Neural progenitor cell (in vitro differentiated cells): ENCODE measurements at places on chromosomes 5 and 9. TPM values are rescaled to one million over a fixed set of nuclear protein-coding genes. Genes with fewer than 3 reads are reported as not detected.

Gene IL33
- total RNA-seq, result not detected in 2 replicates

Gene ROR2
- total RNA-seq, result 20.1 and 32.7 TPM in 2 replicates

DNA sequence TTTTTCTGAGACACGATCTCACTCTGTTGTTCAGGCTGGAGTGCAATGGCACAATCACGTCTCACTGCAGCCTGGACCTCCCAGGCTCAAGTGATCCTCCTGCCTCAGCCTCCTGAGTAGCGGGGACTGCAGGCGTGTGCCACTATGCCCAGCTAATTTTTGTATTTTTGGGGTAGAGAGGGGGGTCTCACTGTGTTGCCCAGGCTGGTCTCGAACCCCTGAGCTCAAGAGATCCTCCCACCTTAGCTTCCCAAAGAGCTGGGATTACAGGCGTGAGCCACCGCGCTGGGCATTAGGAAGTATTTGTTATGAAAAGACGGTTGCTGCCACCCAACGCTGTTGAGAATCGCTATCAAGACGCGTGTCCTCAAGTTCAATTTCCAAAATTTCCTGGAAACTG, 180.9 kb upstream of the TBCA start:
- H3K27me3 ChIP-seq, result peaks cover 97% of the 10 kb centered on the region
- no peak overlapping the region for H3K27ac ChIP-seq
- H3K4me3 ChIP-seq, result peak overlapping the region; percentile 51
- DNase-seq, result no peak
- H3K4me1 ChIP-seq, result peaks cover 39% of the 10 kb centered on the region
- no peaks in the 10 kb centered on the region for H3K36me3 ChIP-seq

GRCh38 chr9:126490871-126491567, 122.7 kb upstream of the LMX1B start:
- H3K27me3 ChIP-seq, result no peaks in the 10 kb centered on the region
- H3K27ac ChIP-seq, result no peak overlapping the region
- peaks cover 10% of the 10 kb centered on the region for H3K4me1 ChIP-seq
- DNase-seq, result peak; percentile 75
- H3K4me3 ChIP-seq, result no peak overlapping the region

- no peak overlapping the region for H3K27ac ChIP-seq
- no peak for DNase-seq
- no peaks in the 10 kb centered on the region for H3K27me3 ChIP-seq
- no peaks in the 10 kb centered on the region for H3K36me3 ChIP-seq
- H3K4me3 ChIP-seq, result no peak overlapping the region
These were observed 534.5 kb downstream of the EBF1 start for GRCh38 chr5:158565017-158565789.

- H3K27ac ChIP-seq, result no peak overlapping the region
- H3K36me3 ChIP-seq, result no peaks in the 10 kb centered on the region
- peaks cover 26% of the 10 kb centered on the region for H3K27me3 ChIP-seq
- no peak for DNase-seq
- no peak overlapping the region for H3K4me3 ChIP-seq
- H3K4me1 ChIP-seq, result peaks cover 22% of the 10 kb centered on the region
These were observed 47.1 kb upstream of the SMIM23 start for GRCh38 chr5:171738501-171738900.

DNA sequence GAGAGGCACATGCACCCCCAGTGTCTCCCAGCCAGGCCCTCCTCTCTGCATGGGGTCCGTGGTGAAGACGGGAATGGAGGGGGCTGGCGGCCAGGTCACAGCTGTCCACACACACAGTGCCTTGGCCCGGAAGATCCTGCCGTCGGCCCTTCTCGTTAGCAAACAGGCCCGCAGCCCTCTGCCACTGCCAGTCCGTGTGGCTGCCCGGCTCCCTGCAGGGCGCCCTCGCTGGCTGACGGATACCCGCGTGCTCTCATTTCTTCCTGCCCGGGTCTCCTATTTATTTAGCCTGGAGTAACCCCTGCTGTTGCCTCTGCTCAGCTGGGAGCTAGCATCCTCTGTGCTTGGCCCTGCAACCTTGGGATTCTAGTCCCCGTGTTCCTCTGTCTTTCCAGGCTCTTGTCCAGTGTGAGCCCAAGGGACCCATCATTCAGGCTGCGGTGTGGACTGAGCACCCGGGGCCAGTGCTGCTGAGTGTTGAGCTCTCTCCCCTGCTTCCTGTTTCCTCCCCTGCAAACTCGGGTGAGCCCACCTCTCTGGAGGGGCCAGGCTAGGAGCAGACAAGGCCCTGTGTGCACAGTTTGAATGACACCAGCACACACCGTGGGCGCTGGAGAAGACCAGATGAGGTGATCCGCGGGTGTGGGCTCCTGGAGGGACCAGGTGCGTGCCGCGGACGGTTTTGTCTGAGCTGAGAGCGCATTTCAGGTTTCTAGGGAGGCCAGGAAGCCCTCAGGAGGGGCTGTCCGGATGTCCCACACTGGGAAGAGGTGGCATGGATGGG, 14.6 kb upstream of the RNU6ATAC start:
- H3K36me3 ChIP-seq, result no peaks in the 10 kb centered on the region
- no peaks in the 10 kb centered on the region for H3K27me3 ChIP-seq
- no peaks in the 10 kb centered on the region for H3K4me1 ChIP-seq
- H3K4me3 ChIP-seq, result no peak overlapping the region
- no peak overlapping the region for H3K27ac ChIP-seq

DNA sequence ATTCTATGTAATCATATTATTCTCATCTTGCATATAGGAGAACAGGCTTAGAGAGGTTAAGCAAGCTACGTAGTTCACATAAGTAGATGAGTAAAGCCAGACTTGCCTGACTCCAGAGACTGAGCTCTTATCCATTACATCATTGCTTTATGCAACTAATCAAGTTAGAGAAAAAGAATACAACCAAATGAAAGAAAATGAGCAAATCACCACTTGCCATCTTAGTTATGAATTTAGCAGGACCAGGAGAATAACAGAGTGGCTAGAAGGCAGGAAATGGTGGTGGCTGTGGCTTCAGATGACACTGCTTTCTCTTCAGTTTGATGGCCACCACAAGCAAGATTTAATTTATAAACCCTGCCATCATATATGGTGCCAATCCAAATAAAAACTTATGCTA, 26.6 kb downstream of the POC5 start:
- no peak overlapping the region for H3K27ac ChIP-seq
- DNase-seq, result no peak
